NCI-H187 (cell line): ENCODE measurements at places on chromosomes 4 and X.
A peak's percentile ranks its signal among the peaks of the same experiment; 100 is the strongest.

DNA sequence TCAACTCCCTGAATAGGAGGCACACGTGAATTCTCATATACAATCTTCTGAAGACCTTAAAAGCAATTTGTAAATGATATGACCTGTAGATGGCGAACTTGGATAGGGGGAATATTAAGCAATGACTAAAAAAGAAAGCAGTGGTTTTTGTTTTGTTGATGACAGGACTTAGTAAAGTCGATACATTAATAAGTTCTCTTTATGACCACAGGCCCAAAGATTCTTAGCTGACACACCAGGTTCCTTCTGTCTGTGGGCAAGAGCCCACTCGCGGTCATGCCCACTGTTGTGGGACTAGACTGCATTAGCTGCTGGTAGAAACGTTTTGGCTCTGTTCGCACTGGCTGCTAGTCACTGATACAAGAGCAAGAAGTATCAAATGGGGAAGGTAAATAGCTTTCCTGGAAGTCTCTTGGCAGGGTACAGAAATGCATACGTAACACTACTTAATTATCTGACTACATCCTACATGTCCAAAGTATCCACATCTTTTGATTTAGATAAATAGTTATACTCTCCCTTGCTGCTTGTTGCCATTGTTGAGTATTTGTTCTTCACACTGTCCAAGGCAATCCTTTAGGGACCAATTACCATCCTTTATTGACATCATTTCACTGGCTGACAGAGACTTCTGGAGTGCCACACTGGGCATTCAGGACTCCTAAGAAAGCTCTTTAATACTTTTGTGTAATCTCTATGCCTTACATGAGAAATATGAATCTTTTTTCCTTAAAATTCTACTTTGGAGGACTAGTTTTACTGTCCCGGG lies 31.0 kb downstream of the ALPK1 start:
- DNase-seq: peak; percentile 1

GRCh38 chr4:54368281-54369265 lies 139.5 kb downstream of the PDGFRA start:
- no peak for DNase-seq

DNA sequence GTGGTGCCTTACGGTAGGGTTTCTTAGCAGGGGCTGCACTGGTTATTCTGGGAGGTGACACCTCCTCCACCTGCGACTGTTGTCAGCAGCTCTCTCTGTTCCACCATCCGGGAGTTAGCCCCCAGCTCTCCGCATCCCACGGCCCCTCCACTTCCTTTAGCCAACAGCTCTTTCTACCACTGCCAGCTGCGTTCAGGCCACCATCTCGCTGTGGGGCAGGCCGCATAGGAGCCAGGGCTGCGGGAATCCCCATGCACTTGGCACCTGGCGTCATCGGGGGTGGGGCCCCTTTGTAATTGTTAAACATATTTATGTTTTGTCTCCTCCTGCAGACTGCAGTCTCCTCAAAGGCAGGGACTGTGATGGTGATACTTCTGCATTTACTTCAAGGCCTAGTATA lies 480.2 kb downstream of the SMARCA1 start:
- DNase-seq: no peak

DNA sequence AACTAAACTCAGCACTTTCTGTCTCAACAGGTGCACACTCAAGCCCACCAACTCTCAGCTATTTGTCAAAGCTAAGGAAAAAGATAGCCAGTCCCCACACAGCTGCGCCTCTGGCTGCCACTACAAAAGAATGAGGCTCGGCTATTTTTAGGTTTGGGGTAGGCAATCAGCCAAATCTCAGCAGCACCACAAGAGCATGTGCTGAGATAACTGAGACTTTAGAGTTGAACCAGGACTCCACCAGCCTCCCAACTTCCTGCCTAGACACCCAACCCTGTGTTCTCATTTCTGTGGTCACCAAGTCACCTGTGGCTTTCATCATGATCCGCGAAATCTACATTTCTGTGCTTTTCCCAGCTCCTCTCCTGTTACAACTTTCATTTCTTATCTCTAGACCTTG lies 28.0 kb downstream of the DMD start:
- DNase-seq: no peak

DNA sequence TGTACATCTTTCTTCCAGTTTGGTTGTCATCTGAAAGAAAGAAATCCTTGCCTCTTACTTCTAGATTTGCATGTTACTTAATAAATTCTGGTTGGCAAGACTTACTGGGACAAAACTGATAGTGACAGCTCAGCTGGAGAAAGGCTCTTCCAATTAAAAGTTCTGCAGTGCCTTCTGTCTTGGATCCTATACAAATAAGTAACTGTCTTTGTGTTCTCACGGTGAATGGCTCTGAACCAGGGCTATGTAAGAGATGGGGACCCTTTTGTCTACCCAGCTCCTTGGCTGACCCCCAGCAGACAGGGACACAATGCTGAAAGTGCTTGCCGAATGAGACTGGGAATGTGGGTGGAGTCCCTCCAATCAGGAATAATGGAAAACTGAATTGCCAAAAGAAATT lies 89.5 kb downstream of the AASDH start:
- no peak for DNase-seq

DNA sequence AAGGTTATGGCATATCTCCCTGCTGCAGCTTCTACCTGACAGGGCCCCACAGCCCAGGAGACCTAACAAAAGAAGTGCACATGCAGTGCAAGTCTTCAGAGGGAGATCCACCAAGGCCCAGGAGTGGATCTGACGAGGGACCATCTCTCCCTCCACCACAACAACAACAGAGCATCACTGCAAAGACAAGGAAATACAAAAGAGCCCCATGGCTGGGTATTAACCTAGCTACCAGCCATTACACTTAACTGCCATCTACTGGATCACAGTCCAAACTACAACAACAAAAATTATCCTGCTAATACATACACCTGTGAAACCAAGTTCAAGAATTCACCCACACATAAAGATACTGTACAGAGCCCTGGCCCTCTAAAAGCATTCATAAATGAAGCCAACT lies 280.2 kb upstream of the SLC7A11 start:
- DNase-seq: no peak

DNA sequence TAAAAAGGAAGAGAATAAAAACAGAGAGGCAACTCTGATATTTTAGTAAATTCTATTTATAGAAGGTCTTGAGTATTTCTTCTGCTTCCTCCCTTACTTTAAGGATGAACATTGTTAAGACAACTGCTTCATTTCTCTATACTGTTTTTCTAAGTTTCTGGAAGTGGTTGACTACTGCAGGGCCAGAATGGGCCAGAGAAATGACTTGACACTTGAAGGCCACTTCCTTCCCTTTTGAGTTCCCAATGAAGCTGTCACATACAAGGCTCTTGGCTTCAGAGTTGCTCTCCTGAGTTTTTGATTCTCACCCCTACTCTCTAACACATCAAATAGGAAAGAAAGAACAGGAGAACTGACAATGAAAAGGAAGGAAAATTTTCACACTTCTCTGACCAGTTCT lies 37.6 kb downstream of the PKD2 start:
- DNase-seq: no peak

GRCh38 chr4:139392797-139393196 lies 61.1 kb upstream of the RAB33B start:
- no peak for DNase-seq

GRCh38 chrX:138871739-138872138 lies 160.2 kb upstream of the FGF13 start:
- DNase-seq: no peak

DNA sequence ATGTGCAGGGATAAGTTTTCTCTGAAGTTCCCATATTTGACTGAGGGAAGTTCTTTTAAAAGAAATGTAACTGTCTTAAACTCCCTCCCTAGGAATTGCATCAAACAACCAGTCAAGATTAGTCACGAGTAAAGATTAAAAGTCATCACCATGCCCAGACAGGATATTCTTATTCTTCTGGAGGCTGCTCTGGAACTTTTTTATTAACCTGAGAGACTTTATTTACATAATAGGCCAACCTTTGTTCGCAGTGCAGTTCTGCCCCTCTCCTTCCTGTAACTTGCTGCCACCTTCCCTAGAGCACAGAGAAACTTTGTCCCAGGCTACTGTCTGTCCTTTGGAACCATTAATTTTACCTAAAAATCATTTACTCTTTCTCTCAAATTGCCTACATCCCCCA lies 9.8 kb upstream of the HERC3 start:
- DNase-seq: no peak

GRCh38 chr4:143482840-143483239 lies 30.7 kb upstream of the SMARCA5 start:
- no peak for DNase-seq

- no peak for DNase-seq
Measured at GRCh38 chr4:114577386-114577785, 21.2 kb upstream of the UGT8 start.

DNA sequence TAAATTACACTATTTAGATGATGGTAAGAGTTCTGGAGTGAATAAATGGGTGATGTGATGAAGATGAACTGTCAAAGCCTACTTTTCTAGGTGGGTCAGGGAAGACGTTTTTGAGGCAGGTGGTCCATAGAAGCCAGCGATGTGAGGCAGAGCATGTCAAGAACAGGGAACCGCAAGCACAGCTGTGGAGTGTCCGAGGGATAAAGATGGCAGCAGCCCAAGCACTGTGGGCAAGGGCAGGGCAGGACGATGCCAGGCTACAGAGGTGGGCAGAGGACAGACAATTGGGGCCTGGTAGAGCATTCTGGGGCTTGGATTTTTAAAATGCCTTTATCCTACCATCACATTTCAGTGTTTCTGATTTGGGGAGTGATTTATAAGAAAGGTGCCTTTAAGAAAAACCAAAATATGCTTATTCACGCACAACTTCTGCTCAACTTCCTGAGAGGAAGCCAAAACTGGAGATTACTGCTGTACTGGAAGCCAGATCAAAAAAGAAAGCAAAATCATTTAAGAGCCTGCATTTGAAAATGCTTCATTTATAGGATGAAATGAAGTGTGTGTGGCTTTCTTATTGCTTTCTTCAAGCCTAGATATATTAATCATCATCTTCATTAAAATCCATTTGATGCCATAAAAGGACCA lies 119.0 kb upstream of the WDR17 start:
- DNase-seq: no peak

DNA sequence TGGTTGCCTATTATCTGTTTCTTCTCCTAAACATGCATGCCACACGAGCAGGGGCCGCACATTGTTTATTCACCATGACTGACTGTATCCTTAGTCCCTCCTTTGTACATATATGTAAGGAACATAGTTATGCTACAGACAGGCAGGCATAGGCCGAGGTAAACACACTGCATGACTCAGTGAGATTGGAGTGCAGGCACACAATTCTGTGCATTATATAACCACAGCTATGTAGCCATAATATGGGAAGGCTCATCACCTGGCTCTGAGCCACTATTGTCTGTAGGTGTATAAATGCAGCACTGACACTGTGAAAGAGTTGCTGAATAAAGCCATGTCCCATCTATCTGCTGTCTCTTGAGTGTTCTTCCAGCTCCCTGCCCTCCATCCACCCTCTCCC lies 431.6 kb downstream of the IDS start:
- no peak for DNase-seq

DNA sequence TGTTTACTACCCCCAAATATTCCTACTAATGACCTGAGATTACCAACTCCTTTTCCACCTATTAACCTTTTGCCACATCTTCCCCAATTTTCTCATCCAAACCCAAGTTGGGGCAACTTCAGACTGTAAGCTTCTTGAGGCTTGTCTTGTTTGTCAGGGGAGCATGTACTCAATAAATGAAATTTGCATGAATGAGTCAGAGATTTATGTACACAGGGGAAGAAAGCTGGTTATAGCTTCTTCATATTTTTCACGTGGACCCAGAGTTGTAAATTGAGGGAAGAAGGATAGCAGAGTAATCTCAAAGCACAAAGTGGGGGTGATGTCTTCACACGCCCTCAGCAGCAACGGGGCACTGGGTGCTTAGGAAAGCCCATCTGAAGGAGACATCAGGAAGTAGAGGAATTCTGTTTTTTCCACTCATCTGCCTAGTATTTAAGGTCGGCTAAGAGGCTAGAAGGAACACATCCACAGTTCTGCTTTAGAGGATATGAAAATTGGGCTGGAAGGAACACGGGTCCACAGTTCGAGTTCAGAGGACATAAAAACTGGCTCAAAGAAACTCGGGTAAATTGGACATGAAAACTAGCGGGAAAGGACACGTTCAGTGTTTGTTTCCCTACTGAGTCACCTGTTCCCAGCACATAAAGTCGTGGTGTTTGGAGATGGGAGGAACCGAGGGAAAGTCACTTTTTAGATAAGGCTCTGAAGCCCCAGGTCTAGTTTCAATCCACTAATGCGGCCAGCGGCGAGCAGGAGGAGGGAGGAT lies 696 bp upstream of the CA5B start:
- DNase-seq: no peak

GRCh38 chrX:115948018-115948923 lies 222.3 kb upstream of the AGTR2 start:
- peak; percentile 84 for DNase-seq

DNA sequence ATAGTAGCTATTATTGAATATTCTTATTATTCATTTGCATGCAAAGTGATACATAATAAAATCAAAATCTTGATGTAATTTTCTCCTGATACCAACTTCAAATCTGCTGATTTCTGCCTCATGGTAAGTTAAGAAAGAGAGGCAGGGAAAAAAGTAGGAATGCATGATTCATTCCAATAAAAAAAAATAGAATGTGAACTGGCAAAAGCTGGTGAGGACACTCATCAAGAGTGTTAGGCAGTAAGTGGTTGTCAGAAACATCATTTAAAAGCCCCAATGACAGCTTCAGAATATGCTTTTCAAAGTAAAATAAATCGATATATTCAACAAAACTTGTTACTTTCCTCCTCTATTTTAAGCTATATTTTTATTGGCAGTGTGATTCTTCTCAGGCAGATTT lies 979.1 kb downstream of the TECRL start:
- no peak for DNase-seq

DNA sequence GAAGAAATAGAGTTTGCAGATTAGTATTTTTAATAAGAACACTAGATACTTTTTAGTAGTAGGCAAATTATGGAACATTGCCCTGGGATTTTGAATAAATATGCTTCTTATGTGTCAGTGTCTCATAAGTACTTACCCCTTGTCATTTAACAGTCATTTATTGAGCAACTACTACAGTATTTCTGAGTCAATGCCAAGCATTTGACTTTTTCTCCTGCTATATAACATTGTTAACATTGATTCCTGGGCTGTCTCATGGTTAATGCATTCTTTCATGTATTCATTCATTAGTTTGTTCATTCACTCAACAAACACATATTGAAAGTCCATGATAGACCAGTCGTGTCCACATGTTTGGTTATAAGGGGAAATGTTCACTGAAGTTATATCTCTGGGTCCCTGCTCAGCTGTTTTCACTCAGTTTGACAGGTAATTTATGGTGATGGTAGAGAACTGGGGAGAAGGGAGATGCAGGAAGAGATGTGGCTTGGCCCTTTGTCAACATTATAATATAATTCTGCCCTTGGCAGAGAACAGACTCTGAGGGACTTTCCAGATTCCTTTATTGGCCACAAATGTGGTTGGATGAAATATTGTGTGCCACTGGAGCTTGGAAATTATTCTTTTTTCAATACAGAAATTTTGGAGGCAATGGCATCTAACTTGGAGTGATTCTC lies 49.8 kb downstream of the OSTC start:
- DNase-seq: no peak

GRCh38 chr4:90844241-90844640 lies 717.0 kb downstream of the CCSER1 start:
- DNase-seq: no peak

- no peak for DNase-seq
Measured at GRCh38 chr4:174352061-174352819, 68.5 kb downstream of the CEP44 start.
